ENCODE measurements at places on chromosomes 5 and 9. TPM values are rescaled to one million over a fixed set of nuclear protein-coding genes. Genes with fewer than 3 reads are reported as not detected.

DNA sequence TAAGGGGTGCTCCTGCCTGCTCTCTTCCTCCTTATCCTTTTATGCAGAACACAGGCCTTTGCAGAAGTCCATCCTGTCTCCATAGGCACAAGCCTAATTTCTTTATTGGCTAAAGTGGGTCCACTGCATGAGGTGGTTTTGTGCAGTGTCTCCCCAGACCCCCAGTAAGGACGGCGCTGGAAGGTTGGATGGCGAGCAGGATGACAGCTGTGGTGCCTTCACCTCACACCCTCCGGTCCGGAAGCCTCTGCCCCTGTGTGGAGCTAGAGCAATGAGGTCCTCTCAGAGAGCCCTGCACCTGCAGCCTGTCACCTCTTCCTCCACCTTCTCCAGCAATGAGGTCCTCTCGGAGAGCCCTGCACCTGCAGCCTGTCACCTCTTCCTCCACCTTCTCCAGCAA, 393.7 kb upstream of the IRX1 start:
- no peak for DNase-seq

GRCh38 chr9:133523106-133523505, 1.7 kb downstream of the MYMK start:
- no peak for DNase-seq

- no peak for DNase-seq
Observed at GRCh38 chr5:33827018-33827707, 64.6 kb downstream of the ADAMTS12 start.

DNA sequence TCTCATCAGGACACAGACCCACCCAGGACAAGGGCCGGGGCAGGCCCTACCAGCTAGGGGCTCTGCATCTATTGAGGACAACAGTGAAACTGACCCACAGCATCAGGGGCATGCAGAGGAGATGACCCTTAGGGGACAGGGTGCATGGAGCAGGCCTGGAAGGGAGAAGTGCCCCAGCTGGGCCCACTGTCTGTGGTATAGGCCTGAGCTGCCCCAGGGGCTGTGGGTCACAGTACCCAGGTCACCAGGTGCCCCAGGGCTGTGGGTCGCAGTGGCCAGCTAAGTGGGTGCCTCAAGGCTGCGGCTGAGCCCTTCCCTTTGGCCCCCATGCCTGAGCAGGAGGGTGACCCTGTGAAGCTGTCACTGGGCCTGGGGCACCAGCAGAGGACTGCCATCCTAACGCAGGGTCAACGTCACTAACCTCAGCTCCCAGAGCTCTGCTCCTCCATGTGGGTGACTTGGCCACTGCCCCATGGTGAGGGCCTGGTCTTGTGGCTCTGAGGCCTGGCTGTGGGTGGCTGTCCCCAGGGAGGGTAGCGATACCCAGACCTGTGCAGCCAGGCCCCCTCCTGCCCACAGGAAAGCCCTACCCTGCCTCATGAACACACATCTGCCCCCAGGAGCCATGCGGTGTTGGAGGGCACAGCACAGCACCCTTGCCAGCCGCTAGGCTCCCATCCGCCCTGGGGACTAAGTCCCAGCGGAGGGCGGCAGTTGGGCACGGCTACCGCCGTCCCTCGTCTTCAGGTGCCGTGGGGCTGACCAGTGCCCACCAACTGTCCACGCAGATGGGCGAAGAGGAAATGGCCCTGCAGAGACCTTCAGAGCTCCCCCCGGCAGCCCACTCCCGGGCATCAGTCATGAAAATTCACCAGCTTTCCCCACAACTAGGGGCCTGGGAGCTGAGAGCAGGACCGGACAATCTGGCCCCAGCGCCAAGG, 4.9 kb downstream of the EDF1 start:
- no peak for DNase-seq

DNA sequence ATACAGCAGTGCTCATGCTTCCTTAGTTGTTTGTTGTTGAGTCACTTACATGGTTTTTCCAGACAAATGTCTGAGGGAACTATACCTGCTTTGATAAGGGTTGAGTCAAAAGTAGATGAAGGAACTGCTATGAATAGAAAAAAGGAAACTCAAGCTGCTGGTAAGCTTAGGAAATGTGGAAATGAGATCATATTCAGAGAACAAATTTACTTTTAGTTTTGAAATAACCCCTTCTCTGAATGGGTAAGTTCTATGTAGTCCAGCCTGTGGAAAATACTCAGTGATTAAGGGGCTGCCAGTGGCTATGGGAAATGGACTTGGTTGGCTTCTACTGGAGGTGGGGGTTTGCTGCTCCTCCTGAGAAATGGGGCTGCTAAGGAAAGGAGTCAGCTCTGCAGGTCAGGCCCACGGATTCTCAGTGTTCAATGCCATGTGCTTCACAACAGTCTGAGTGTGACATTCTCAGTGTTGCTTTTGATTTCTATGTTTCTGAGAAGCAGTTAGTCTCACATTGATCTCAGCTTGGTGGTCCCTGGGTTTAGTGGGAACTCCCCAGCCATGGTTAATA, 47.7 kb upstream of the GLRX start:
- DNase-seq, result peak; percentile 86

- DNase-seq, result no peak
Observed at GRCh38 chr9:7366121-7366520, 433.5 kb downstream of the DMAC1 start.

PCDHB15 gene
- 1.8 TPM for total RNA-seq

DNA sequence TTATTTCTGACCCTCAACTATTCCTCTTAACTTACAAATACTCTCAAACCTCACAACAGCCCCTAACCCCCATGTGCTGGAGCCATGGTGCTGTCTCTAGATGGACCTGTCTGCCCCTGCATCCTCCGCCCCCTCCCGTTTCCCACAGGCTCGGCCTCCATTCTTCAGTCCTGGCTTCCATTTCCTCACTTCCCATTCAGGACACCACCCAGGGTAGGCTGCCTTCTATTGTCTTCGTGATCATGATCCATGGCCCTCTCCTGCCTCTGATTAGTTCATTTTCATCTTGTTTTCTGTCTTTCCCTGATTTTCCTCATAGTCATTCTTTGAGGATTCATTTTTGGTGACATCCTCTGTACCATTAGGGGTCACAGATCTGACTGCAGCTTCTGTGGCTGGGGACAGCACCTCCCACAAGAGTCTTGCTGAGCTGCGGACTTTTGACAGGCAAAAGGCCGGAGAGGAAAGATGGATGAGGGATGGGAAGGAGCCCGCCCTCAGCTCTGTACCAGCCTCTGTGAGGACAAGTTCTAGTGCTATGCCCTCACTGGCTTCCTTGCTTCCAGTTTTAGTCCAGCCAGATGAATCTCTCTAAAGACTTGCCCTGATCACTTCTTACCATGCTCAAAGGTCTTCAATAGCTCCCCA, 255.8 kb downstream of the NTRK2 start:
- no peak for DNase-seq

Data from fibroblast of lung (primary cell).